Stimulated activated CD4-positive, alpha-beta T cell treated with anti-CD3 and anti-CD28 coated beads, Interleukin-1b, Interleukin-23, amount 100 ng/mL, for 1 hour (primary cell): ENCODE measurements at places on chromosomes 7 and 10.

GRCh38 chr10:97861924-97862323, 12.3 kb downstream of the GOLGA7B start:
- DNase-seq = no peak

DNA sequence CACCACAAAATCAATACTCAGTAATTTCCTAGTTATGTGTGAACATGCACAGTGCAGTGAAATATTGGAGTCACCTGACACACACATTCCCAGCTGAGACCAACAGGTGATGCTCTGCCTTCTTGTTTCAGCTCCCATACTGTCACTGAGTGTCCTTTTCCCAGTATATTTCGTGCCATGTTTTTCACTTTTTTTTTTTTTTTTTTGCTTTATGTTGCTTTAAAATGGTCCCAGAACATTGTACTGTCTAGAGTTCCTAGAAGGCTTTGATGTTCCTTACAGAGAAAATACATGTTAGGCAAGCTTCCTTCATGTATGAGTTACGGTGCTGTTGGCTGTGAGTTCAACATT, 45.6 kb downstream of the ELAPOR2 start:
- no peak for DNase-seq

DNA sequence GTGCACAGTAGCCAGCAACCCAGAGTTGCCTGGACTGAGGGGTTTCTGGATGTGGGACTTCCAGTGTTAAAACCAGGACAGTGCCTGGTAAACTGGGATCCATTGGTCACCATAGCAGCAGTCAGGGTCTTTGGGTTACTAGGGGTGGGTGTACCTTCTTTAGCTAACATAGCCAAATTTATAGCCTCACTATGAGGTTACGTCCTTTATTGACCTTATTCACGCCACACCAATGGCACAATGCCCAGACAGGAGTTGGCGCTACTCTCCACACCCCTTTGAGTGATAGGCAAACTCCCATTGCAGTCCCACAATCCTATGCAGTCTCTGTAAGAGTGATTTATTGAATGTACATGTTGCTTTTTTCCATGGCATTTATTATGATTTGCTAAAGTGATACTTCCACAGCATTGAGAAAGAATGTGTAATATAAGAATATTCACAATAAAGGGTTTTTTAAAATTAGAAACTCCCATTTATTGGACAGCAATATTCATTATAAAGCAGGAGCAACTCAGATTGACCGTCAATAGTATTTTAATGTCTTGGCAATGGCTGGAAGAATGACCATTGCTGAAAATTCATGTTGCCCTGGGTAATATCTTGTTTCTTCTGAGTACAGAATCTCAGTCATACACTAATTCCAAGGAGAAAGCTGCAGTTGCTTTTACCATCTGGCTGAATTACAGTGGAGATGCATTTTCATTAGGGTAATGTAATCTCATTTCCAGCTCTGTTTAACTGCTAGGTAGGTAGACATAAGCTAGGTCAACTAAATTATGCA, 26.1 kb downstream of the IFIT5 start:
- DNase-seq = no peak

DNA sequence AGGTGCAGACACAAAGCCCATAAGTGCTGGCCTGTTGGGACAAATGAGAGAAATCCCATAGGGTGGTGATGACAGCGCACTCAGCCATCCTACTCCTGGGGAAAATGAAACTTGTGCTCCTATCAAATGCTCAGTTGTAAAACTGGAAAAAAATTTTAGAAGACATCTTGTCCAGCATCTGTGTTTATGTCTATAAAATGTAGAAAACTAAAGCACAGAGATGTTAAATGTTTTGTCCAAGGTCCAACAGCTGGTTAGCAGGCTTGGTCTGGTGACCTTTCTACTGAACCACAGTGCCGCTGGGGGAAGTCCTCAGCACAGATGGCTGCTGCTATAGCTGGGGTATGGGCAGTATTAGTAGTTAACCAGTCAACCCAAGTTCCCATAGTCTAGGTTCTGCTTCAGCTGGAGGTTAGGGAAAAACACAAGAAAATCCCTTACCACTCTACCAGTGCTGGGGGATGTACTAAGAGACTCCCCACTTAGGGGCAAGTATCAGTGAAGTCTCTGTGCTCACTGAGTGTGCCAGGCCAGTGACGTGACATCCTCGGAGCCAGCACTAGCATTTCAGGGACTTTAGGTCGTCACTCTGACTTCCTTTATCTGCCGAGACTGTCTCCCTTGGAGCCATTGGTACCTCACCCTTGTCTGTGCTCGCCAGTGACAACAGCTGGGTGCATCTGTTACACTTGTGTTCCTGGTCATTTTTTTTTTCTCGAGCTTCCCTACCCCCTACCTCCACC, 1.9 kb downstream of the TSPAN33 start:
- DNase-seq = no peak

DNA sequence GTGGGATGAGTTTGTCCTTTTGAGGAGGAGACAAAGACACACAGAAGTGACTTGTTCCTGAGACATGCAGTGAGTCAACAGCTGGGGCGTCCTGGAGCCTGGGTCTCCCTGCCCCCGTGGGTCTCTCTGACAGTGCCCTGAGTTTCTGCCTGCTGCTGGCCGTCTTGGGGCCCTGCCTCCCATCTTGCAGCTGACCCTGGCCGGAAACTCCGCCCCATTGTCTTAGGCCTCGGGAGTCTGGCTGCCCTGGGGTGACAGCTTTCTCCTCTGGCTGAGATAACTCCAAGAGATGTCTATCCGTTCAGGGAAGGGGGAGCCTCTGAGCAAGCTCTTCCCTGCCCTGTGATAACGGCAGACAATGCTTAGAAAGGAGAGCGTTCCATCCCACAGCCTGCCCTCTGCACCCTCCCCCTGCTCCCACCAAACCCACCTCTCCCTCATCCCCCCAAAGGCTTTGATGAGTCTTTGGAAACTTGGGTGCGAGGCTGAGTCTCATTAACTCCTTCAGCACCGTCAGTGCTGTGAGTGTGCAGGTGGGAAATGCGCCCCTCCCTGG, 69.5 kb upstream of the PODXL start:
- no peak for DNase-seq

GRCh38 chr10:17479015-17479615, 24.7 kb upstream of the ST8SIA6 start:
- DNase-seq = no peak

- DNase-seq = no peak
Observed at GRCh38 chr10:17062493-17062892, 67.1 kb downstream of the CUBN start.

DNA sequence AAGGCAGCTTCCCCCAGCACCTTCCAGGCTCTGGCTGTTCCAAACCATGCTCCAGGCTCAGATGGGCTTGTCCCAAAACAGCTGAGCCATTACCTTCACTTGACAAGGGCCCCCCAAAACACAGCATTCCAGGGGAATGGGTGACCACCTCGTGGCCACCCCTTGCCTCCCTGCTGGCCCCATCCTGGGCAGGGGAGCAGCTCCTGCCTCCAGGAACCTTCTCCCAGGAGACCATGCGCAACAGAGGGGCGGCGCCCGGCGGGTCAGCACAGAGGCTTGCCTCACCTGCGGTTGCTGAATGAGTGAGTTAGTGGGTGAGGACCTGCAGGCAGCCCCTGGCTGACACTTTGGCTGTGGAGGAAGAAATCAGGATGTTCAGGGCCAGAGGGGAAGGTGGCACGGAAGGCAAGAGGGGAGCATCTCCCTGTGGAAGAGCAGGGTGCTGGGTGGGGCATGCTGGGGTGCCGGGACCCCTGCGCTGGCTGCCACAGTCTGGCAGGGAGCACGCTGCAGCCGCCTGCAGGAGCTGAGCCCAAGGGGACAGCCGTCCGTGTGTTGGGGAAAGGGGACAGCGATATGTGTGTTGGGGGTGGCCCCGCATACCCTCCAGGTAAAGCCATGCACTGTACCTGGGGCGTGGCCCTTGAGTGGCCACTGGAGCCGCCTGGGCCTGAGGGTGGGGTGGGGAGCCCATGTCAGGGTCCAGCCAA, 54.7 kb downstream of the PWWP2B start:
- DNase-seq = no peak

DNA sequence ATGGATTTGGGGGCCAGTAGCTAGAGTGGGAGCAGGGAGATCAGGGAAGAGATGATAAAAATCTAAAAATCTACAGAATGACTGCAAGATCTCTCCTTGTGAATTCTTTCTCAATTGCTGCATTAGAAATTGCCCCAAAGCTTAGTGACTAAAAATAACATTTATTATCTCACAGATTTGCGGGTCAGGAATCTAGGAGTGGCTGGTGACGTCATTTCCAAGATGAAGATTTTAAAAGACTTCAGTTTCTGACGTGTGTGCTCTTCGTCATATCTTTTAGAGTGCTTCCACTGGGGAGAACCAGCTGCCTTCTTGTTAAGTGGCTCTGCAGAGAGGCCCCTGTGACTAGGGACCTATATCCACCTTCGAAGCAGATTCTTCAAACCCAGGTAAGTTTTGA, 112.6 kb downstream of the DGKI start:
- DNase-seq = no peak

DNA sequence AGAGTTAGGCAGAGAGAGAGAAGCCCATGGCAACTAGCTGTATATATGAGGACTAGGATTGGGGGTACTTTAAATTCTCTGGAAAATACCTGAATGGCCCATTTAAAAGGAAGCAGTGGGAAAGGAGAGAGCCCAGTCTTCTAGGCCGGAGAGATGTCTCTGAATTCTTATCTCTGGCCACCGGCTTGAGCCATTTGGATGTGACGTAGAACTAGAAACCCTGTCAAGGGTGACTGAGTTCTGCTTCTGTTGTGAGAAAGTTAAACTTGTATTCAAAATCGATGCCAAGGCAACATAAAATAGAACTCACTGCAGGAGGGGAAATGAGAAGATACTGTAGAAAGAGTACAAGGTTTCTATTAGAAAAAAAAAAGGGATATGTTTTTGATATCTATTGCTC, 6.3 kb upstream of the GSTK1 start:
- DNase-seq = no peak

DNA sequence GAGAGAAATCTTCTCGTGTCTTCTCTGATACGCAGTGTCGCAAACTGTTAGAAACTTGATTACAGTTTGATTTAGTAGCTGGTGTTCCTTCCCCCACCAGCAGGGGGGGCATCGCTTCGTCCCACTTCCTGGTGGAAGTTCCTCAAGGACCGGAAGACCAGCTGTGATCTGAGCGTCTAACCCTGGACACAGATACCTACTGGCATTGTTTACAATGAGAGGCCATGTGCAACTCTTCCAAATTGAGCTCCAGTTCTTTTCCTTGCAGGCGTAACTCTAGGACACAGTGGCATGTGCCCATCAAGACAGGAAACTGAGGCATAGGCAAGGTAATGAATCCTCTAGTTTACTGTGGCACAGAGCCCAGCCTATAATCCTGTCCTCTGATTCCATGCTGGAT, 219.0 kb downstream of the CCDC3 start:
- DNase-seq = peak; percentile 10

GRCh38 chr10:132929953-132930548, 12.3 kb downstream of the CFAP46 start:
- no peak for DNase-seq
